Mesothelial cell of epicardium (in vitro differentiated cells): ENCODE measurements at places on chromosomes 3 and 15.
A peak's percentile ranks its signal among the peaks of the same experiment; 100 is the strongest.

GRCh38 chr3:12638105-12638504 lies 25.8 kb downstream of the RAF1 start:
- no peaks in the 10 kb centered on the region for H3K27me3 ChIP-seq
- H3K4me1 ChIP-seq: peaks cover 5% of the 10 kb centered on the region
- H3K4me3 ChIP-seq: no peak overlapping the region
- no peak overlapping the region for H3K27ac ChIP-seq

- H3K4me3 ChIP-seq: no peak overlapping the region
- H3K4me1 ChIP-seq: peaks cover 8% of the 10 kb centered on the region
- no peaks in the 10 kb centered on the region for H3K36me3 ChIP-seq
Measured at GRCh38 chr3:62672270-62672987, 202.8 kb downstream of the CADPS start.

- no peak overlapping the region for H3K4me3 ChIP-seq
- H3K27ac ChIP-seq: no peak overlapping the region
- H3K27me3 ChIP-seq: peaks cover 52% of the 10 kb centered on the region
- DNase-seq: no peak
- peaks cover 14% of the 10 kb centered on the region for H3K4me1 ChIP-seq
- no peaks in the 10 kb centered on the region for H3K36me3 ChIP-seq
Measured at GRCh38 chr15:45136378-45136764, 6.6 kb downstream of the DUOX1 start.

DNA sequence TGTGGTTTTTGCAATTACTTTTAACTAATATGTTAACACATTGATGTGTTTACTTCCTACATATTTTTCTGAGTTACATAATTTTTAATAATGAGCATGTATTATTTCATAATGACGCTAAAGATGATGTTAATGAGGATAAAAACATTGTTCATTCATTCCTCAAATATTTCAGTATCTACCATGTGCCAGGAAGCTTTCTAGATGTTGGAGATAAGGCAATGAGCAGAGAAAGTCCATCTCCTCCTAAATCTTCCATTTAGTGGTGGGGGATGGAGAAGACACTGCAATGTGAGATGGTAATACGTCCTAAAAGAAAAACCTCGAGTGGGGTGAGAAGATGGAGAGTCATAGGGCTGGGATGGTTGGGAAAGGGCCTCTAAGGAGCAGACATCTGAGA lies 132.7 kb downstream of the MYLK start:
- H3K4me1 ChIP-seq: peaks cover 9% of the 10 kb centered on the region
- H3K4me3 ChIP-seq: no peak overlapping the region

DNA sequence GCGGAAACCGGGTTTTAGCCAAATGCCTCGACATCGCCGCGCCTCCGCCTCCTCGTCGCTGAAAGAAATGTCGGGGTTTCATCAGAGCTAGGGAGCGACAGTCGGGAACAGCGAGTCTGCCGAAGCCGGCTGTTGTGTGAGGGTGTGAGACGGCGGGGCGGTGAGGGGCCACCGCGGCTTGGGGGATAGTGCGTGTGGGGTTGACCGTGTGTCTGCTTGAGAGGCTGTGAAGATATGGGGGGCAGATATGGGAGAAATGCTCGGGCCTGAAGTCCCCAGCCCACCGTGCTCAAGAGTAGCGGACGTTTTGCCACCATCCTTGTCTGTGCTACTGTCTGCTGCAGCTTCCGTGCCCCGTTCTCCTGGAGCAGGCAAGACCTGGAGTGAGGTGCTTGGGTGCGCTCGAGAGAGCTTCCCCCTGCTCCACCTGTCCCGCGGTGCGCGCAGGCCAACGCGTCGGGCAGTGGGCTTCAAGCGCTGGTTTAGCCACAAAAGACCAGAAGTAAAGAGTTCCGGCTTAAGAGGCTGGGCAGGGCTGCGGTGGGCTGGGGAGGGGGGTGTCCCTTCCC lies 716 bp upstream of the ISLR2 start:
- peaks cover 2% of the 10 kb centered on the region for H3K36me3 ChIP-seq
- peaks cover 97% of the 10 kb centered on the region for H3K27me3 ChIP-seq
- peak overlapping the region; percentile 64 for H3K4me3 ChIP-seq
- H3K27ac ChIP-seq: no peak overlapping the region
- DNase-seq: no peak

- H3K4me1 ChIP-seq: peaks cover 2% of the 10 kb centered on the region
- H3K27ac ChIP-seq: no peak overlapping the region
- H3K27me3 ChIP-seq: no peaks in the 10 kb centered on the region
Measured at GRCh38 chr3:188729422-188729821, 442.3 kb upstream of the TPRG1 start.
